Stimulated activated CD8-positive, alpha-beta memory T cell treated with anti-CD3 and anti-CD28 coated beads, Interleukin-2, amount 100 ng/mL, for 1 hour (primary cell): ENCODE measurements at places on chromosomes 5 and 9.

- DNase-seq, result no peak
Measured at GRCh38 chr9:134146774-134147493, 11.1 kb downstream of the WDR5 start.

- no peak for DNase-seq
Measured at GRCh38 chr5:179227229-179227579, 118.1 kb downstream of the ADAMTS2 start.

DNA sequence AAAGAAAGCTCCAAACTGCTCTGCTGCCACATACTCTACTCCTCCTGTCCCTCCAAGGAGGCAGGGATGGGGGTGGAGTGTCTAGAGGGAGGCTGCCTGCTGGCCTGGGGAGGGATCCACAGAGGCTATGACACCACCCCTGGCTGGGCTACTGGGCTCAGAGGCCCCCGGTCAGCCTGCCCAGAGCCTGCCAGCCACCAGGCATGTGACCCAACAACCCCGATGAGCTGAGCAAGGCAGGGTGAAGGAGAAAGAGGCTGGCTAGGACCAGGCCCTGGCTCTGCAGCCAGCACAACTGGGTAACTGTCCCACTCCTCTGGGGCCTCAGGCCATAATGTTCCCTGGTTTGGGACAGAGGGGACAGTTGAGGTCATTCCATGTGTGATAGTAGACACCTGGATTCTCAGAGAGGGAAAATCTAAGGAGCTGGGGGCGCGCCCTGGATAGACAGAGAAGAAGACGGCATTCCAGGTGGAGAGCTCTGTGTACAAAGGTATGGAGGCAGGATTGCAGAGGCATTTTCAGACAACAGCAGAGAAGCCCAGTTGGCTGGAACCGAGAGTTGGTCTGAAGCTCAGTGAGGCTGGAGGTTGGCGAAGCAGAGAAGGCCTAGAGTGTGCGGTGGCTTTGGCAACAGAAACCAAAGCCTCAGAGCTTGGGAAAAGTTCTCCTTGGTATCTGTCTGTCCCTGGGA lies 33.8 kb upstream of the IL17B start:
- no peak for DNase-seq

- DNase-seq, result no peak
Measured at GRCh38 chr5:41636605-41637004, 126.2 kb upstream of the PLCXD3 start.

DNA sequence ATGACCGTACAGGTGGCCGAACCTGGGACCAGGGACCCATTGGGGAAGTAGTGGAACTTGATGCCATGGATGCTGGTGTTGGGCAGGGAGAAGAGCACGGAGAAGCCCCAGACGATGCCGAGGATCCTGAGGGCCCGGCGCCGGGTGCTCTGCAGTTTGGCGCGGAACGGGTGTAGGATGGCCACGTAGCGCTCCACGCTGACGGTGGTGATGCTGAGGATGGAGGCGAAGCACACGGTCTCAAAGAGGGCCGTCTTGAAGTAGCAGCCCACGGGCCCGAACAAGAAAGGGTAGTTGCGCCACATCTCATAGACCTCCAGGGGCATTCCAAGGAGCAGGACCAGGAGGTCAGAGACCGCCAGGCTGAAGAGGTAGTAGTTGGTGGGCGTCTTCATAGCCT lies 585 bp downstream of the NMUR2 start:
- DNase-seq, result no peak

- DNase-seq, result no peak
Measured at GRCh38 chr5:109998726-109999125, 309.0 kb downstream of the MAN2A1 start.

DNA sequence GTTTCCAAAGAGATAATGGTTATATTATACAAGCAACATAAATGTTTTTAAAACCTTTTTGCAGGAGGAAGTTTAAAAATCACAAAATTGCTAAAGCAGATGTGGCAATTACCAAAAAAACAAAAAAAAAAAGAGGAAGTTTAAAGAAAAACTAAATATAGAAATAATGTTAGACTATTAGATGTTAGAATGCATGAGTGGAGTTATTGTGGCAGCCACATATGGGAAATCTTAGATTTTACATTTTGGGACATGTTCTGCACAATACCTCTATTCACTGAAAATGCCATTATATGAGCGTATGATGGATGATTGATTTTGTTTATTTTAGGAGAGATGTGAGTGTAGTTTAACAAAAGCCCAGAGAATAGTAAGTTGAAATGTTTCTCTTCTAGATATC lies 31.2 kb upstream of the DTWD2 start:
- no peak for DNase-seq

DNA sequence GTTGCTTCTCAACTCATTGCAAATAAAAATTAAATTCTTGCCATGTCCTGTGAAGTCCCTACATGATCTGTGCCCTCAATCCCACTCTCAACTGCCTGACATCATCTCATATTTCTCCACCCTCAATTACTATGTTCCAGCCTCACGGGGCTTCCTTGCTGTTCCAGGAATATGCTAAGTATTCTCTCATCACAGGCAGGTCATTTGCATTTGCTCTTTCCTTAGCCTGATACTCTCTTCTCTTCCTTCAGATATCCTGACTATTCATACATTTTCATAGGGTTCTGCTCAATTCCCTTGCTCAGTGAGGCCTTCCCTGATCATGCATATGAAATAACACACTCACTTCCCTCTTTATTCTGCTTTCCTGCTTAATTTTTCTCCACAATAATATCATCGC lies 135.1 kb upstream of the DAB2 start:
- no peak for DNase-seq

DNA sequence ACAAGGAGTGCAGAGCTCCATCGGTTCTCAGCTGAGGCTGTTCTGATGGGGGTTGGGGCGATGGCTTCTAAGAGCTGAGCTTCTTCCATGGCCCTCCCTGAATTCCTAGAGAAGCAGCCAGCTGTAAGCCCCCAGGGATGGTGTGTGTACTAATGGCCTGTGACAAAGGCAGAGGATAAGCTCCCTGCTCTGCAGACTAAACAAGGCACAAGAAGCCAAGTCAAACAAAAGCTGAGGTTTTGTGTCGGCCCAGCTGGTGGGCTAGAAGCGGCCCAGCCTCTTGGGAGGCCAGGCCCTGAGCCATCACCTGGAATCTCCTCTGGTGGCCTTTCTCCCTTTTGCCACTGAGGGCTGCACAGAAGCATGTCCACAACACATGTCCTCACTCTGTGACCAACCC lies 75.0 kb upstream of the XPA start:
- no peak for DNase-seq

GRCh38 chr5:113044776-113045465 lies 68.3 kb downstream of the DCP2 start:
- no peak for DNase-seq

GRCh38 chr9:107260437-107261081 lies 22.5 kb upstream of the RAD23B start:
- no peak for DNase-seq

- no peak for DNase-seq
Measured at GRCh38 chr5:157710882-157711281, 20.3 kb upstream of the THG1L start.

GRCh38 chr5:1494780-1495524 lies 28.8 kb downstream of the LPCAT1 start:
- peak; percentile 18 for DNase-seq

DNA sequence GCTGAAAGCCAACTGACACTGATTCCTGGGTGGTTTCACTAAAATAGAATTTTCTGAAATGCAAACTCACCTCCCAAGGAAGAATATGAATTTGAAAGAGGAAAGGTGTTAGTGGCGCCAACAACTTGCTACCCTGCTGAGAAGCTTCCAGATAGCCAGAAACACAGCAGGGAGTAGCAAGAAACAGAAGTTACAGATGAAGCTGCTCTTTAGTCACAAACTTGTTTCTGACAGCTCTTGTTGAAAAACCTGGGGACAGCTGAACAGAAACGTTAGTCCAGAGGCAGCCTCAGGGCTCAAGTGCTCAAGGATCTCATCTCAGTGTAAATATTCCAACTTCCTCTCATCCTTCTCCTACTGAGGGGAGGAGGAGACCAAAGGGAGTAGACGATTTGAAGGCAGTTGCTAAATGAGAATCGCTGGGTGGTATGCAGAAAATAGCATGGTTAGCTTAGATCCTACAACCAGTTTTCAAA lies 184.1 kb downstream of the PDE4D start:
- no peak for DNase-seq

DNA sequence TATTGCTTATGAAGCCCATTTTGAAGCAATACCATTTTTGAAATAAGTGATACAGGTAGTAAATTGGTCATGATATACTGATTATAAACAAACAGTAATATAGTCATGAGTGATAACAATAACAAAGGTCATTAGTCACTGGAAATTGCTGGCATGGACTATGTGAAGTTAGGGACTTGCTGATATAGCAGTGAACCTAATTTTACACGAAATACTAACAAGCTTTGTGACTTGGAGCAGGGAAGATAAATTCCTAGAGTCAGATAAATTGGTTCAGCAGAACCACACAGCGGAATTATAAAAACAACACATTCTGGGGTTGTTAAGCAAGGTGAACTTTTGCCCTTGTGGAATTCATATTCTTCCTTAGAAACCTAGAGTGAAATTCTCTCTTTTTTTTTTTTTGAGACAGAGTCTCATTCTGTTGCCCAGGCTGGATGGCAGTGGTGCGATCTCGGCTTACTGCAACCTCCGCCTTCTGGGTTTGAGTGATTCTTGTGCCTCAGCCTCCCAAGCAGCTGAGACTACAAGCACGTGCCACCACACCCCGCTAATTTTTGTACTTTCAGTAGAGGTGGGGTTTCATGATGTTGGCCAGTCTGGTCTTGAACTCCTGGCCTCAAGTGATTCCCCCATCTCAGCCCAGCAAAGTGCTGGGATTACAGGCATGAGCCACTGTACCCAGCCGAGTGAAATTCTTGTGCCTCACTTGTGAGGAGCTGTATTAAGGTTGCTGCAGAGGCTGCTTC lies 6.0 kb downstream of the UGCG start:
- DNase-seq, result no peak

DNA sequence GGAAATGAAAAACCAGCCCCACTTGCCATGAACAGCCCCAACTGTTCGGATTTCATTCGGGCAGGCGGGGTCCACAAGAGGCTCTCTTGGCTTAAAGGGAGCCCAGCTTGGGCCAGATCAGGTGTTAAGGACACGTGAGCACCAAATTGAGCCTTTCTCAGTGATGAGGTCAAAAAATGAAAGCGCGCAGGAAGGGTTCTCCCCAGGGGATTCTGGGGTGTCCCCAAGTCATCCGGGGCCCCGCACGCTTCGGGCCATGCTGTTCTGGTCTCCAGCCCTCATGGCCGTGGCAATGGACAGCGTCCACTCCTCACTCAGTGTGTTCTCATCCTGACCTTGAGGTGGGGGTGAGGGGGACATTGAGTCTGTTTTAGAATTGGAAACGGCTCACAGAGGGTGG lies 10.9 kb downstream of the AK1 start:
- DNase-seq, result no peak

DNA sequence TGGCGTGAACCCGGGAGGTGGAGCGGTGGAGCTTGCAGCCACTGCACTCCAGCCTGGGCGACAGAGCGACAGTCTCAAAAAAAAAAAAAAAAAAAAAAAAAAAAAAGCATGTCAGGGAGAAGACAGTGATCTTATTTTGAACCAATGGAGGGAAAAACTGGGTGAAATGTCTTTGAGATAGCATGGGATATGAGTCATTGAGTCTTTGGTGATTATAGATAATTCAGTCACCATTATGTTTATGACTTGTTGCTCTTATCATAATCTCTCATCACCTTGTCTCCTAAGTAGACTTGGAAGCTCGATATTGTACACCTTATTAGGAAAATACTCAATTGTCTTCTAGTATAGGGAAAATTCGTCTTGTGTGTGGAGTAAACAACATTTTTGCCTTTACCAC lies 55.1 kb upstream of the KDM4C start:
- DNase-seq, result no peak

- no peak for DNase-seq
Measured at GRCh38 chr5:133048993-133049725, 2.7 kb upstream of the HSPA4 start.

- no peak for DNase-seq
Measured at GRCh38 chr9:106634641-106635040, 228.3 kb upstream of the ZNF462 start.

- no peak for DNase-seq
Measured at GRCh38 chr9:68755752-68756151, 50.7 kb downstream of the PIP5K1B start.

DNA sequence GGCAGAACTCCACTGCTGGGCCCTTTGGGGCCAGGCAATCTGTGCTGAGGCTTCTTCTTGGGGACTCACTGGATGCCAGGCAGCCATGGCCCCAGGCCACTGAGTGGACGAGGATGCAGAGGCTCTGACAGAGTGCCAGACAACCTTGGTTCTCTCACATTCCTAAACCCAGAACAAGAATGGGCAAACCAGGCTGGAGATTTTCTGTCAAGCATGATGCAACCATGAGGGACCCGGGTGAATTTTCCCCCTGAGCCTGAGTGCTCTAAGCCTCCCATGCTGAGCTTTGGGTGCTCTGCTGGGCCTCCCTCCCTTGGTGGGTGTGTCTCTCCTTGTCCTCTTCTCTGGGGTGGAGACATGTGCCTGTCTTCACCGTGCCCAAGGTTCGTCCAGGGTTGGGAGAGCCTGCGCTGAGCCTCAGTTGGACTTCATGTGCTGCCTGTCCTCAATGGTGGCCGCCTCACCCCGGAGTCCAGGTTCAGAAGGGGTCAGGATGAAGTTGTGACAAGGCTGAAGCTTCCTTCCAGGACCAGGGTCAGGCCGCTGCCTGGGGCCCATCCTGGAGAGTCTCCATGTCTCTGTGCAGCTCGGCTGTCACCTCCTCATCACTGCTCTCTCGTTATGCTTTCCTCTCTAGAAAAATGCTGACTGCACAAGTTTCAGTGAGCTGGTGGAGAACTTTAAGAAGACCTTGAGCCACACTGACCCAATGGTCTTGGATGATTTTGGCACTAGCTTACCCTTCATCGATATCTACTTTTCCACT lies 24.1 kb downstream of the PITX1 start:
- no peak for DNase-seq

DNA sequence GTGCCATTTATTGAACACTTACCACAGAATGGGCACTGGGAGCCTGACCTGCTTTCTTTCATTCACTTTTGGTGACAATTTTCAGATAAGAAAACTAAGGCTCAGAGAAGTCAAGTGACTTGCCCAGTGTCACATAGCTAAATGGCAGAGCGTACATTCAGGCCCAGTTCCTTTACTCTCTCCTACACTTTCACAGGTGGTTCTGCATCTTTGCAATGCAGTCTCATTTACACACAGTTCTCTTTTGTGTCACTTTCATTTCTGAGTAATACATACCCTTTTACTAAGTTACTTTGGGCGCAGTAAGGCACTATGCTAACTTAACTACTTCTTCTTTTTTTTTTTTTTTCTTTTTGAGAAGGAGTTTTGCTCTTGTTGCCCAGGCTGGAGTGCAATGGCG lies 8.3 kb downstream of the NFIL3 start:
- DNase-seq, result no peak

- no peak for DNase-seq
Measured at GRCh38 chr9:34985311-34985899, 4.1 kb upstream of the DNAJB5 start.

GRCh38 chr9:111740739-111741138 lies 54.0 kb downstream of the SHOC1 start:
- no peak for DNase-seq

DNA sequence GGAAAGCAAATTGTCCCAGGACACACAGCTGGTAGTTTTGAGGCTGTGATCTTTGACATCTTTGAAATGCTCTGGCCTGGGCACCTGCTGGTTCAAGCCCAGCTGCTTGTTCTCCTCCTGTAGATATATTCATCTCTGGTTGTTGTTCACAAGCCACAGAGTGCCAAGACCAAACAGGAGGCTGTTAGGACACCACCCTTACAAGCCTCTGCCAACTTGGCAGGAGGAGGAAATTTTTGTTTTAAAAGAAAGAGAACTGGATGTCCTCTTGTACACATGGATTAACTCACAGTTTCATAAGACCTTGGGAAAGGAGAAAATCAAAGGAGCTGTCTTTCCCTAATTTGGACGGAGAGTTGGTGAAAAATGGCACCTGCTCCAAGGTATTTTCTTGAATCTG lies 8.5 kb upstream of the ZFP62 start:
- DNase-seq, result no peak
